Spinal cord (tissue), 10 donors: ENCODE measurements at places on chromosomes 7 and 10.

DNA sequence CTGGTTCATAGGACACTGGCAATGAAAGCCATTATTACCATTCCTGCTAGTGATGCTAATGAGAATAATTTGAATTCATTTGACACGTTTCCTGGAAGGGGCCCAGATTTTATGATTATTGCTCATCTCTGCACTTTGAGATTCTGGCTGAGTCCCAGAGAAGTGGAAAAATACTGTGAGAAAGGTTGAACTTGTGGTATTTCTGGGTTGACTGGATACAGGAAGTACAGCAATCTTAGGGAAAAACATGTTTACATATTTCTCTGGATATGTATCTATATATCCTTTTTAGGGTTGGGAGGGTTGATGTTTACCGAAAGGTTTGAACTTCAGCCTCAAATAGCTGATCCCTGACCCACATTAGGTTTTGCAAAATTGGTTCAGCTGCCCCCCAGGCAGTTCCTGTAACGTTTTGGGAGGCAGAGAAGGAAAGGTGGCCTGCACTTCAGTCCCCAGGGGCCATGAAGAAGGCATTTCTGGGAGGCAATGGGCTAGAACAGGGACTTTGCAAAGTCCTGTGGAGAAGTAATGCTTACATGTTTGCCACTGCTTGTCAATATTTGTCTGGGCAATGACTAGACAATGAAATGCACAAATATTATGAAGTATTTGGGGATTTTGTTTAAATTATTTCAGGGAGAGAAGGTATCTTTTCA lies 253.7 kb upstream of the PITRM1 start:
- no peak for DNase-seq

GRCh38 chr7:156402255-156402654 lies 238.3 kb upstream of the RNF32 start:
- no peak for DNase-seq

GRCh38 chr7:81111358-81111757 lies 192.5 kb upstream of the SEMA3C start:
- no peak for DNase-seq

- DNase-seq: no peak
Observed at GRCh38 chr7:100942045-100942774, 7.1 kb upstream of the MUC3A start.

DNA sequence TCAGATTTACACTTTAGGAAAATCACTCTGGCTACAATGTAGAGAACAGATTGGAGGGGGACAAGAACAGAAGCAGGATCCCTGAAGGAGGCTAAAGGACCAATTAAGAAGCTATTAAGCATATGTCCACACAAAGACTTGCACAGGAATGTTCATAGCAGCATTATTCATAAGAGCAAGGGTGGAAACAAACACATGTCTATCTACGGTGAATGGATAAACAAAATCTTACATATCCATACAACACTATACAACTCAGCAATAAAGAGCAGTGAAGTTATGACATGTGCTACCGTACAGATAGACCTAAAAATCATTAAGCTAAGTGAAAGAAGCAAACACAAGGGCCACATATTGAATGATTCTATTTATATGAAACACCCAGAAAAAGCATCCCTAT lies 10.4 kb downstream of the CHCHD3 start:
- peak; percentile 56 for DNase-seq

DNA sequence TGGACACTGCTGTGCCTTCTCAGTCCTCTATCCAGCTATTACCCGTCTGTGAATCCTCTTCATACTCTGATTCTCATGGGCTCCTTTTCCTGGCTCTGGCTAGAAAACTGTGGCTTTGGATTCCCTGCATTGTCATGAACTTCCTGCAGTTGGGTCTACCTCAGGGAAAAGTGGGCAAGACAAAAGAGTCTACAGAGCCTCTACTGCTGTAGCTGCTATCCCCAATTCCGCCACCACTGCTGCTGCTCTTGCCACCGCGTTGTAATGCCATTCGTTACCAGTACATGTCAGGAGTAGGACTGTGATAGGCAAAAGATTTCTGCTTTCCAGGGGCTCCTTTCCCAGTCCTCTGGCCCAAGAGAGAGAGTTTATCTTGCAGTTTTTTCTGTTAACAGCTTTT lies 23.9 kb upstream of the PPP1R17 start:
- DNase-seq: no peak

- DNase-seq: no peak
Observed at GRCh38 chr7:25777969-25778708, 373.9 kb upstream of the NFE2L3 start.

DNA sequence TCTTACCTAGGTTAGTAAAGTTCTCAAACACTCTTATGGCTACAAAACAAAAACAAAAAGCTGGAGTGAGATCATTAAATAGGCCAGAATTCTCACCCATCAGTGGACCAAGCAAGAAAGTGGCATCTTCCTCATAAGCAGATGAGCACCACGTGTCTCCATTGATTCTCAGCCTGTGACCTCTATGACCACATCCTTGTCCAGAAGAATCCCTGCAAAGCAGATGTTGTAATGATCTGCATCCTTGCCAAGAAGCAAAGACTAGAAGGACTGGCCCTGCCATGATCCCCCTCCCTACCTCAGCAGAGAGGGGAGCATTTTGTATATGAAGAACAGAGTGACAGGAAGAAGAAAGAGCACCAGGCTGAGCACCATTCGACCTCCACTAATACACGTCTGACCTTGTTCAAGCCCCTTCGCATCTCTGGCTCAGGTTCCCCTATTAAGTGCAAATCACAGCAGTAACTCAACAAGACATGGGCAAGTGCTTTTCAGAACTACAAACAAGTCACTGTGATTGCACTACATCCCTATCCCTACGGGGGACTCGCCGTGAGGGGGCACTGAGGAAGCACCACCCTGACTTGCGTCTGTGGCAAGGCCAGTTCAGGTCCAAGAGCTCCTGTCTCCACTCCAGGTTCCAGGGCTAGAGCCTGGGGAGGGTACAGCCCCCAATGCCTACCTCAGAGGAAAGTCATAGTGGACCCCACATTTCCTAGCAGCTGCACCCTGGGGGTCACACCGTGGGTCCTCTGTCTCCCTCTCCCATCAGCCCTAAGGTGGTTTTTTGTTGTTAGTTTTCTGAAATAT lies 22.2 kb upstream of the RASSF4 start:
- DNase-seq: no peak

DNA sequence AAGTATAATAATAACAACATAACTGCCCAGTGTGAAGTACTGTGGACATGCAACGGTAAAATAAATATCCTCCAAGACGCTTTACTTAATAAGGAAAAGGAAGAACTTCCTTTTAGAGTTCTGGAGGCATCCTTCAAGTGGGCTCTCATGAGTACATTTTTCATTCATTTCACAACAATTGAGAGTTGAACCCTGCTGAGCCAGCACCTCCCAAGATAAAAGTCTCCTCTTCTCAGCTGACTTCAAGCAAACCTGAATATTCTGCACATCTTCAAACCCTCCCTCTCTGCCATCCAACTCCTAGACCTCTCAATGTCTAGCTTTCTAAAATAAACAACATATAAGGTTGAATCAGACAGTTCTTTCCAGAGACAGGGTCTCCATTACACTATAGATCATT lies 7.5 kb downstream of the CCDC71L start:
- no peak for DNase-seq

GRCh38 chr7:68697796-68698280 lies 900.4 kb upstream of the AUTS2 start:
- DNase-seq: no peak

DNA sequence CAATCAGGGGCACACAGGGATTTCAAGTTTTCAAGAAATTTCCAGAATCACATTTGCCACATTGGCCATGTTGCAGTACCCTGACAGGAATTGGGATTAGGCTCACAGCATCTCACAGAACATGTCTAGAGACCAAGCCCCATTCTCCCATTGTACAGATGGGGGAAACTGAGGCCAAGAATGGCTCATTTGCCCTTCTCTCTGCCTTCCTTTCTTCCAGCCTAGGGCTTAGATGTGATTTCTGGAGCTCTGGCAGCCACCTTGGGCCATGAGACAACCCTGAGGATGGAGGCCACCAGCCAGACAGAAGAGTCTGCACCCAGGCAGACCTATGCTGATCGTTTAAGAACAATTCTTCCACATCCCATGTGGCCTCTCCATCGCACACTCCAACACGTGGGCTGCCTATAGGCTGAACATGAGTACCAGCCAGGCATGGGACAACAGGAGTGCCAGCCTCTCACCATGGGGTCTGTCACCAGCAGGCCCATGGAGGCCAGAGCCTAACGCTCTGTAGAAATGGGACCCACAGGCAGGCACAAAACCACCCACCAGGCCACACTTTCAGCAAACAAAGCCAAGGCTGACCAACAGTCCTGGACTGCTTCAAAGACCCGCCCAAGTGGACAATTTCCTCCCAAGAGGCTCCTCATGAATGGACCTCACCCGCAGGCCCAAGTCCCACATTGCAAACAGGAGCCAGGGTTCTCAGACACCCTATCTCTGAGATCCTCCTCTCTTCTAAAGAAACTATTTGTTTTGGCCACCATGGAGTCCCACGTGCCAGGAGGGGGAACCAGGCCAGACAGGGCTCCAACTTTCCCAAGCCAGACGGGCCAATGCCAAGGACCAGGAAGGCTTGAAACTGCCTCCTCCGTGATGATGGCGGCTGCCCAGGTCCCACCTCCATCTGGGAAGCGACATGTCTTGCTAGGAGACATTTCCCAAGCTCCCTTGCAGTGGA lies 20.7 kb downstream of the PDGFA start:
- no peak for DNase-seq

DNA sequence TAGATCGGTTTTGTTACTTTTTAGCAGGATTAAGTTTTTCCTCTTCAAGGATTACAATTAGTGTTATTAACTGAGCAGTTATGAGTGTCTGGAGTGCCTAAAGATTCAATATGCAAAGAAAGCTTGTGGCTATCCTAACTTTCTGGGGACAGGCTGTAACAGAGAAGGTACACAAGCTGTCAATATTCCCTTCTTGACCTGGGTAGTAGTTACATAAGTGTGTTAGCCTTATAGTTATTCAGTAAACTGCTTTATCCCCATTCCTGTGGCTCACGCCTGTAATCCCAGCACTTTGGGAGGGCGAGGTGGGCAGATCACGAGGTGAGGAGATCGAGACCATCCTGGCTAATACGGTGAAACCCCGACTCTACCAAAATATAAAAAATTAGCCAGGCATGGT lies 31.6 kb downstream of the ATAD1 start:
- DNase-seq: no peak

DNA sequence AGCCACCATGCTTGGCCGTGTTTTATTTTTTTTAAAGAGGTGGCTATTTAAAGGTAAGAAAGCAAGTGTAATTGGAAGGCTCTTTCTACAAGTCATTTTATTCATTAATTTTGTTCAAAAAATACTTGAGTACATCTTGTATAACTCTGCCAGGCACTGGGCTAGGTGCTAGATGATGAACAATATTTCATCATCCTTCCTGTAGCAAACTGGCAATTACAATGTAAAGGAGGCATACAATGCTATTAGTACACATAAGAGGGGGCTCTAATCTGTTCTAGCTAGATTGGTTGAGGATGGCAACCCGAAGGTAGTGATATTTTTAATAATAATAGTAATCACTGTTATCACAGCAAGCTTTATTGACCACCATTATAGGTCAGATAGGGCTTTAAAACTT lies 215.5 kb upstream of the KLF14 start:
- DNase-seq: no peak
